Renal pelvis (tissue), 12 donors: ENCODE measurements at places on chromosomes 2 and 18. TPM values are rescaled to one million over a fixed set of nuclear protein-coding genes. Genes with fewer than 3 reads are reported as not detected.

AKAIN1 gene
- polyA plus RNA-seq, result not detected

EMILIN2 gene
- polyA plus RNA-seq, result 14.5 TPM

DNA sequence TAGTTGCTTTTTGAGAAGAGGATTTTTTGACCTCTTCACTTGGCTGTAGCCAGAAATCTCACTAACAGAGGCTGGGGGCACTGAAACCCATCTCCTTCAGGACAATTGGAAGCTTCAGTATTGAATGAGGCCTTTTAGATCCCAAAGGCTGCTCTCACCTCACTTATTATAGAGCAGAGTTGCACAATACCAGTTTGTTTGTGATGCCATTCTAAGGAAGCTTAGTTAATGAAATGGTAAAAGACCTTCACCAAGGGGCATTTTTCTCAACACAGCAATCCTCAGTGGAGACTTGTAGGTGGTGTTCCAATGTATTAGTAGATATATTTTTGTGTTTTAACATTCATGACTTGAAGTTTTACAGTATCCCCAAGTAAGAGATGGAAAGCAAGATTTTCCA lies 71.0 kb upstream of the RFX8 start:
- DNase-seq, result no peak

DNA sequence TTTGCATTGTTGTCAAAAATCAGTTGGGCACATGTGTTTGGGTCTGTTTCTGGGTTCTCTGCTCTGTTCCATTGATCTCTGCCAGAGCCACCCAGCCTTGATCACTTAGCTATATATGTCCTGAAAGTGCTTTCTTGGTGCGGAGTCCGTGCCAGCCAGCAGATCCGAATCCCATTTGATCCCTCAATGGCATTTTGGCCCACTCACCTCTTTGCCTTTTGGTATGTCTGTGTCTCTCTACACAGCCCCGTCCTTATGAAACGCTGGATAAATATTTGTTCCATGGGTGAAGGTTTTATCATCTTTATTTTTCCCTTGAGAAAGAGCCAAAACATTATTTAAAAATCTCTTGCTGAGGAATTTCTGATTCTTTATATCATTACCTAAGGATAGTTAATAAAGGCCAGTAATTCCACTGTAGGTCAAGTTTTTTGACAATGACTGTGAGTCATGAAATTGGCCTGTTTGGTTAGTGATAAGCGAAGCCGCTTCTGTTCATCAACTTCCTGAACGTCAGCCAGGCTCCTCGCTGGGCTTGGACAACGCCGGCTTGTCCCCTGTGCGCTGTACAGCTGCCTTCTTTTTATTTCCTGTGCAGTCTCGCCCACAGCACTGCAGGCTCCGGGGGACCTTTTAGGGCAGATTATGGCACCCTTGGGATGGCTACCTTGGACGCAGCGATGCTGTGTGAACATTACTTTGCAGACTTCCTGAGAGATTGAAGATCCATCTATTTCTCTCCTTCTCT lies 24.9 kb downstream of the MTCL1 start:
- no peak for DNase-seq

- DNase-seq, result no peak
Observed at GRCh38 chr2:162149940-162150339, 2.1 kb downstream of the GCG start.

TXNDC2 gene
- polyA plus RNA-seq, result 0.07 TPM

RRM2 gene
- polyA plus RNA-seq, result 62.1 TPM
